ENCODE measurements at places on chromosomes 16 and 17.
A peak's percentile ranks its signal among the peaks of the same experiment; 100 is the strongest.

GRCh38 chr17:15498107-15498506 lies 30.7 kb upstream of the CDRT4 start:
- no peak for DNase-seq

GRCh38 chr17:41919165-41919817 lies 540 bp upstream of the ACLY start:
- DNase-seq, result no peak

DNA sequence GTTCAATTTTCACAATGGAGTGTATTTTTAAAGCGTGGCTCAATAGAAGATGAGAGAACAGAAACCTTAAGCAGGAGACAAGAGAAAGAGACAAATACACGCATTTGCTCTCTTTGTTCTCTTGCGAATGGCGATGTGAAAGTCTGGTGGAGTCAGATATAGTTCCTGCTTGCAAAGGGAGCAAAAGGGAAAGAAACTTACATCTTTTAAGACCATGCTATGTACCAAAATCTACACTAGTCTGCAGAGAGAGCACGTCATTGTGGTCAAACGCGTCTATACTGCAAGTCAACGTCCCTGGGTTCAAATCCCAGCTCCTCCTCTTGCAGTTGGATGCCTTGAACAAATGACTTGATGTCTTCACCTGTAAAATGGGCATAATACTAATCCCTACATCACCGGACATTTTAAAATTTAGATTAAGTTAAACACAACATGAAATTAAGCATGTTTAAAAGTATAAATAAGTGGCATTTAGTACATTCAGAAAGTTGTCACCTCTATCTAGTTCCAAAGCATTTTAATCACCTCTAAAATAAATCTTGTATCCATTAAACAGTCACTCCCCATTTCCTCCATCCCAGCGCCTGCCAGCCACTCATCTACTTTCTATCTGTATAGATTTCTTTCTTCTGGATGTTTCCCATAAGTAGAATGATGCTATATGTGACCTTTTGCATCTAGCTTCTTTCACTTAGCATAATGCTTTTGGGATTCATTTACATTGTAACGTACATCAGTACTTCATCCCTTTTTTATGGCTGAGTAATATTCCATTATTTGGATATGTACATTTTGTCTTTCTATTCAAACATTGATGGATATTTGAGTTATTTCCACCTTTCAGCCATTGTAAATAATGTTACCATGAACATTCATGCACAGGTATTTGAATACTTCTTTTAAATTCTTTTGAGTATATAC lies 406.9 kb downstream of the TMEM114 start:
- DNase-seq, result no peak

- no peak for DNase-seq
Observed at GRCh38 chr16:80997139-80997798, 9.4 kb downstream of the CMC2 start.

DNA sequence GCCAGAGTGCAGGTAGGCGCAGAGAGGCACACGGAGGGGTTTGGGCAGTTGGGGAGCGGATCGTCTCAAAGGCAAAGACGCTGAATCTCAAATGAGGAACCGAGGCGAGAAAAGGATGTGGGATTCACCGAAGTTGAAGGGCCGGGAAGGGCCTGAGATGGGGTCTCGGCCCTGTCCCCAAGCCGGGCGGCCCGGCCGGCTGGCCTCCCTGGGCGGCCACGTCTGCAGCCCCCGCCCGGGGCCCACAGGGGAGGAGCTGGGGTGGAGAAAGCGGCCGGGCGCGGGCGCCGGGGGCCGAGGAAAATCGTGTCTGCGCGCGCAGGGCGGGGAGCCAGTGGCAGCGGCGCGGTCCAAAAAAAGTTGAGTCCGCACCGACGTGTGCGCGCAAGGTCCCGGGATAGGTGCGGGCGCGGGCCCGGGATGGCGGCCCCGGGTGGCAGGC lies 458 bp downstream of the SLC12A4 start:
- no peak for DNase-seq

DNA sequence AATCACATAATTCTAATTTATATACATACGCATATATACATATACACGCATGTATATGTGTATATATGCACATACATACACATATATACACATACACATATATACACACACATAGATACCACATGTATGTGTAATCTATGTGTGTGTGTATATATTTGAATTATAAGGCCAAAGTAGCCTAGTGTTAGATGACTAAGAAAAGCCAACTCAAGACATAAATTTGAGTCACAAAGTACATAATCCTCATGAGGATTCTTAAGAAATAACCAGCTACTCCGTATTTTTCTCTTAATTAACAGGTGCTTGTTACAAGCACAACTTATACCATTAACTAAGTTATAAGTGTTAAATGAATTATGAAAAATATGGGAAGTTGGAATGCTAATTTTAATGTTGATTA lies 84.9 kb downstream of the CACNG1 start:
- no peak for DNase-seq

DNA sequence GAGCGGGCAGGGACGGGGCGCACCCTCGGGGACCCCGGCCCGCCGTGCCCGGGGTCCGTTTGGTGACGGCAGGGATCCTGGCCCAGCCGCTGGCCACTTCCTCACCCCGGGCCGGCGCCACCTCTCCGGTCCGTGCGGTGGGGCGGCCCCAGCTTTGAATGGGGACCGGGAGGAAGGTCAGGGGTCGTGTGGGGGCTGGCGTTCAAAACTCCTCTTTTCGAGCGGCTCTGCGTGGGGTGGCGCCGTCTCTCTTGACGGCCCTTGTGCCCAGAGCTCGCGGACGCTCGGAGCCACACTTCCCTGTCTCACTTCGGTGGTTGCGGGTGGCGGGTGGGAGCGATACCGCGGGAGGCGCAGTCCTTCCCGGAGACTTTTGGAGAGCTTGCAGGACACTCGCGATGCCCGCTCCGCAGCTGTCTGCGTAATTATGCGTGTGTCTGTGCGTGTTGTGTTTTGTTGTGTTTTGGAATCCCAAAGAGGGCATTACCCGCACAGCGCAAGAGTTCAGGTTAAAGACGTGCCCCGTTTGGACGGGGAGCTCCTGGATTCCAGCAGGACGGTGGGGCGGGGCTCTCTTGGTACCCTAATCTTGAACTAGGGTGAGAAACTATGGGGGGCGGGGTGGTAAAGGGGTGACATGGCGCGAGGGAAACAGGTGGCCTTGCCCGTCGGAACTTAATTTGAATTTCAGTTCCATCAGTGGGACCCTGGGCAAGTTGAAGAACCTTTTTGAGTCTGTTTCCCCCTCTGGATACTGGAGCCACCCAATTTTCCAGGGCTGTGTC lies 637 bp downstream of the PLCG2 start:
- peak; percentile 24 for DNase-seq

DNA sequence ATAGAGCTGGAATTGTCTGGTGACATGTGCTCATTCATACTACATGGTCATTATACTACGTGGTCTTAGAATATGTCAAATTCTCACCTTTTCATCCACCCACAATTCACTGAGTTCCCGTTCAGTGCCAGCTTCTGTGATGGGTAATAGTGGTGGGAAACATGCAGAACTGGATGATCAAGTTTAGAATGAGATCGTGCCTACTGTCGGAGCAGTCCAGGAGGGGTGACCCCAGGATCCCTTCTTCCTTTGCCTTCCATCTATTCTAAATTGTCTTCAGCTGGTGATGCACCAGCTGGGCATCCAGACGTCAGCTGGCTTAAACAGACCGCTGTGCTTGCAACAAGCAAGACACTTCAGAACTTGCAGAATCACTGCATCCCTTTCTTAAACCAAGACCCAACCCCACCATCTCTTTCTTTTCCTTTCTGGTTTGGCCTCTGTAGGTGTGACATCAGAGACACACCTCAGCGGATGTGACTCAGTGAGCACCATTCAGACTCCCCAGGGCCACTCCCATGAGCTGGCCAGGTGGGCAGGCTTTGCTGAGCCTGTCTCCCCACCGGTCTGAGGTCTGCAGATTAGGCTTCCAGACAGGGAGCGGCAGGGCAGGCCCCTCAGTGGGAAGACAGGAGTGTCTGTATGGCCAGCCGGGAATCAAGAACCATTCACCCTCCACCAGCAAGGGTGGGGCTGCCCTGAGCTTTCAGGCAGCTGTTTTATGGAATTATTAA lies 18.1 kb downstream of the C17orf100 start:
- DNase-seq, result no peak

DNA sequence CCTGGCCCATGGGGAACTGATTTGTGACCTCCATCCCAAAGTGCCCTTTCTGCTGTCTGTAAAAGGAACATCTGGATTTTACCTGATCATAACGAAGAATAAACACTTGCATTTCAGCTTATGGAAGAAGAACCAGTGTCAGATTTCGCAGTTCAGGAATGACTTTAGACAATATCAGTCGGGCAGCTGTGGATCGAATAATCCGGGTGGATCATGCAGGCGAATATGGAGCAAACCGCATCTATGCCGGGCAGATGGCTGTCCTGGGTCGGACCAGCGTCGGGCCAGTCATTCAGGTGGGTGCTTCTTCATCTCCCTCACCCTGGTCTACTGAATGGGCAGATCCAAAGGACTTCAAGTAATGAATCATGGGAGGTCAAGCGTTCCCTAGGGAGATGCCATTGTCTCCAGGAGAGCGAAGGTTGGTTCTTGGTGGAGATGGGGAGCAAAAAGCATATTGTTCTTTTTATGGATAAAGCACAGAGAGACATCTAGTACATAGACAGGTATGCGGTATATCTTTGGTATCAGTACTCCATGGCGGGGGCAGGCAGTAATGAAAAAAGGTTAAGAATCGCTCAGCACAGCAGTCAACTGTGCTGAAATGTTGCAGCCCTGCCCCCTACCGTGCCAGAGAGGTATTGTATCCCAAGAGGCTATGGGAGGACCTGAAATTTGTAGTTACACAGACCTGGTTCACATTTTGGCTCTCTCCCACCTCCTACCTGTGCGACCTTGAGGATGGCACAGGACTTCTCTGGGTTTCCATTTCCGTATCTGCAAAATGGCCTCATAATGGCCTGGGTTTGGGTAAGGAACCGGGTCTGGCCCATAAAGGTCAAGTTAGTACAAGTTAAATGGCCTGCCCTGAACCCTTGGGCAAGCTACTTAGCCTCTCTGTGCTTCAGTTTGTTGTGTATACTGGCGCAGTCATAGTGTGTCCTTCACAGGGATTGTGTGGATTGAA lies 4.7 kb downstream of the COQ7 start:
- peak; percentile 56 for DNase-seq

GRCh38 chr17:2996810-2997670 lies 66.4 kb downstream of the OR1D5 start:
- no peak for DNase-seq

- no peak for DNase-seq
Observed at GRCh38 chr16:59899940-59900339, 1165.8 kb upstream of the GOT2 start.

- DNase-seq, result no peak
Observed at GRCh38 chr17:52306314-52306713, 147.8 kb upstream of the CA10 start.

GRCh38 chr16:28610595-28611191 lies 849 bp upstream of the SULT1A1 start:
- no peak for DNase-seq

- no peak for DNase-seq
Observed at GRCh38 chr17:60562421-60562820, 36.4 kb upstream of the APPBP2 start.

DNA sequence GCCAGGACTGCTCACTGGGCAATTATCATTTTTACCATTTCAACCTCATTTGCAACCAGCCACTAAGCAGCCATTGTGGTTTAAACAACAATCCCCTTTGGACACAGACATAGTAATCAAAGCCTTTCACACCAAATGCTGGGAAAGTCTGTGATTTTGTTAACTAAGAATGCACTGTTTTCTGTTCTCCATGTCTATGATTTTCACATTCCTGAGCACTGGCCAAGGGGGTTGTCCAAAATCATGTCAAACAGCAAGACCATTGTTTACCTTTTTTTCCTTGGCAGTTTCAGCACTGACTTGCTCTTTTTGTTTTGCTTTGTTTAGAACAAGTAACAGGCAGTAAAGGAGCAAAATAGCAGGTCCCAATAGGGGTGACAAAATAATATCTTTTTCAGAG lies 106.3 kb upstream of the SIAH1 start:
- DNase-seq, result no peak

DNA sequence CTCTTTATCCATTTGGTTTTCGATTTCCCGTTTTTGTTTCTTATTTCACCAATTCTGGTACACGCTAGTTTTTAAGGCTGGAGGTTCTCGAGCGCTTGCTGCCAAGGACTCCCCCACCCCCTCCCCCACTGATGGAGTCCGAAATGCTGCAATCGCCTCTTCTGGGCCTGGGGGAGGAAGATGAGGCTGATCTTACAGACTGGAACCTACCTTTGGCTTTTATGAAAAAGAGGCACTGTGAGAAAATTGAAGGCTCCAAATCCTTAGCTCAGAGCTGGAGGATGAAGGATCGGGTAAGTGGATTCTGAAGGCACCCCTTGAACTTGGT lies 825 bp downstream of the RPTOR start:
- DNase-seq, result no peak

DNA sequence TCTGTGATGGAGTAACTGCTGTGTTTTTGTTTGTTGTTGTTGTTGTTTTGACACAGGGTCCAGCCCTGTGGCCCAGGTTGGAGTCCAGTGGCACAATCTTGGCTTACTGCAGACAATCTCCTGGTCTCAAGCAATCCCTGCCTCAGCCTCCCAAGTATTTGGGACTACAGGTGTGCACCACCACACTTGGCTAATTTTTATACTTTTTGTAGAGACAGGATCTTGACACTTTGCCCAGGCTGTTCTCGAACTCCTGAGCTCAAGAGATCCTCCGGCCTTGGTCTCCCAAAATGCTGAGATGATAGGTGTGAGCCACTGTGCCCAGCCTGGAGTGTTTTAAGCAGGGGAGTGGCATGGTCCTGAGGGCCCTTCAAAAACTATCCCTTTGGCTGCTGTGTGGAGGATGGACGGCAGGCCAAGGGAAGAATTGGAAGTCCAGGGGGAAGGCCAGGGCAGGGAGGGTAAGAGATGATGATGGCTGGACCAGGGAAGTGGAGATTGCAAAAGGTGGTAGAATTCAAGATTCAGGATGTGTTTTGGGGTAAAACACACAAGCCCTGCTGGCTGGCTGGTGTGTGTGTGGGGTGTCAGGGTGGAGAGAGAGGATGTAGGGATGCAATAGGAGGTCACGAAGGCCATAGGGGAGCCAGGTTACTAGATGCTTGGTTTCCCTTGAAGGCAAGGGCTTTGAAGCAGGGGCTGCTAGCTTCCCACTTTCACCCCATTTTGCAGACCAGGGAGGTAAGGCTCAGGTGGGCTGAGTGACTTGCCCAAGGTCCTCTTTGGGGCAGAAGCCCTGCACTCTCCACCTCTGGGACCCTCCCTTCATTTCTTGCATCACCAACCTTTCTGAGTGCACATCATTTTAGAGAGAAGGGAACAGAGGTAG lies 18.8 kb upstream of the PLLP start:
- DNase-seq, result no peak

GRCh38 chr17:62678214-62678919 lies 50.9 kb downstream of the MRC2 start:
- no peak for DNase-seq

Measured in kidney capillary endothelial cell (primary cell).